ENCODE measurements at places on chromosomes 3 and 15.

GRCh38 chr15:59936741-59937140 is 67.4 kb upstream of the FOXB1 start:
- no peak for DNase-seq

DNA sequence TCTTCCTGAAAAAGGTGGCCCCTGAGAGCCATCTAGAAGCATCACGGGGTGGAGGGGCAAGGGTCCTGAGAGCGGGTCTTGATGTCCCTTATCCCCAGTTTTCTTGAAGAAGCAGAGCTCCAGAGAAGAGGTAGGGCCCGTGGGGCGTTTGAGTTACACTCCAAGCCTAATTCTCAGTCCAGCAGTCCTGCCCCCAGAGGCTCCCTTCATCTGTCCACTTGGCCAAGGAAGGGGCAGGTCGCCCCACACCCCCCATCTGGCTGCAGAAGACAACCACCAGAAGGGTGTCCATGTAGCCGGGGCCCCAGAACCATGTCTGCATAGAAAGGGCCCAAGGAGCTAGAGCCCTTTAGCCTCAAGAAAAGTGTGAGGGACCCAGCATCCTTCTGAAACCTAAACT is 25.5 kb upstream of the RPL32 start:
- DNase-seq = no peak

- DNase-seq = no peak
Measured at GRCh38 chr15:96052572-96053030, 277.9 kb upstream of the NR2F2 start.

- peak; percentile 24 for DNase-seq
Measured at GRCh38 chr3:65714134-65714533, 324.6 kb downstream of the MAGI1 start.

GRCh38 chr3:2976796-2977195 is 133.4 kb downstream of the IL5RA start:
- DNase-seq = no peak

- DNase-seq = no peak
Measured at GRCh38 chr3:48974076-48974864, 15.8 kb upstream of the P4HTM start.

DNA sequence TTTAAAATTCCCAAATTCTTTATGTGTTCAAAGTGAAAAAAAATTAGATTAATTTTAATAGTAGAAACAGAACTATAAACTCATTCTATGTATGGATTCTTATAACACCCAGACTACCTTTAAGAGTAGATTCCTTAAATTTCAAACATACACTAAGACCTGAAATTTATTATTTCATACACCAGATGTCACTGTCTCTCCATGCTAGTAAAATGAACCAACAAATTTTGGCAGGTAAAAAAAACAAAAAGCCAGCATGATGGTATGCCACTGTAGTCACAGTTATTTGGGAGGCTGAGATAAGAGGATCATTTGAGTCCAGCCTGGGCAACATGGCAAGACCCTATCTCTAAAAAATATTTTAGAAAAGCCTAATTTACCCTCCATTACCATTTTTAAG is 461.3 kb upstream of the NAALADL2 start:
- DNase-seq = no peak

- no peak for DNase-seq
Measured at GRCh38 chr15:42157981-42158765, 1.7 kb upstream of the PLA2G4F start.

DNA sequence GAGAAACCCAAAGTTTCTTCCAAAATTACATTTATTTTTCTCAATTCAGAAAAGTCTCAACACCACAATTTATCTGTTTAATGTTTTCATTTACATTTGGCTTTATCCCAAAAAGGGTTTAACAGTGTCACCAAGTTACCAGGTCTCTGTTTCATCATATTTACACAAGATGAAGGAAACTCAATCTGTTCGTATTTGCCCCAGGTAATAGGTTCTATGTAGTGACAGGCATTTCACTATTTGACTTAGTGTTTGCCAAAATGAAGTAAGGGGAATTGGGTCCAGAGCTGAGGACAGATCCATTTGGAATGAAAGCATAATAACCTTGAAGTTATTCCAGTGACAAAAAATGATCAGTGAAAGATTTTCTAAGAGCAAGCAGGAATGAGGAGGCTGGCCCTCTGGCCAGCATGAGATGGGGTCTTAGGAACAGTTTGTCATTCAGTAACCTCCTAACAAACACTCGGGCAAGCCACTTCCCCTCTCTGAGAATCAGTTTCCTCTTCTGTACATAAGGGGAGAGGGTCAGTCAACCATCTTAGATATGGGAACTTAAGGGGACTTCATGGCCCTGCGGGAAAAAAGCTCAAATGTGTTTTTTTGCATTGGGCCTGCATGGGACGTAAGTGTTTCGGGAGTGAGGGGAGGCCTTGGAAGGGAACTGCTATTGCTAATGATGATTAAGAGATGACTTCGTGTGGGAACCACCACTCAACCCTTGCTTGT is 31.8 kb downstream of the UMPS start:
- no peak for DNase-seq

- DNase-seq = no peak
Measured at GRCh38 chr3:142495103-142495502, 47.3 kb upstream of the XRN1 start.

- no peak for DNase-seq
Measured at GRCh38 chr15:80733460-80733859, 38.4 kb downstream of the ABHD17C start.

- DNase-seq = no peak
Measured at GRCh38 chr15:43085921-43086320, 19.9 kb downstream of the UBR1 start.

DNA sequence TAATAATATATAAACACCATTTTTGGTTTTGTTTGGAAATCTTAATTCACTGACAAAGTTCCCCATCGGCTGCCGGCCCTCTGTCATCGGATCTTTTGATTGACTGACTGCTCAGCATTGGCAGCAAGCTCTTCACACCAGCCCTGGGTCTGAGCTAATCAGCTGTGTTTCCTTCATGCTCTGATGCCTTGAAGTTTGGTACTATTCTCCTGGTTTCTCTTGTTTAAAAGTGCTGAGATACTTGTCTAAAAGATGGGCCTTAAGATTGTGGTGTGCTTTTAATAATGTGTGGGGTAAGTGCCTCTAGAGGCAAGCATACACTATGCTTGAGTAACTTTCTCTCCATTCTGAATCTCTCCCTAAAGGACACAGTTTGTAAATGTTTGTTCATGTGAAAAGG is 415.5 kb upstream of the TPRG1 start:
- DNase-seq = no peak

- DNase-seq = no peak
Measured at GRCh38 chr3:173770011-173770410, 372.5 kb downstream of the NLGN1 start.
